Activated CD4-positive, alpha-beta T cell treated with anti-CD3 and anti-CD28 coated beads, Interleukin-2, amount 50 U/mL, for 24 hours (primary cell): ENCODE measurements at places on chromosomes 5 and 9.

GRCh38 chr9:128911529-128912035, 9.2 kb upstream of the PHYHD1 start:
- DNase-seq: no peak

DNA sequence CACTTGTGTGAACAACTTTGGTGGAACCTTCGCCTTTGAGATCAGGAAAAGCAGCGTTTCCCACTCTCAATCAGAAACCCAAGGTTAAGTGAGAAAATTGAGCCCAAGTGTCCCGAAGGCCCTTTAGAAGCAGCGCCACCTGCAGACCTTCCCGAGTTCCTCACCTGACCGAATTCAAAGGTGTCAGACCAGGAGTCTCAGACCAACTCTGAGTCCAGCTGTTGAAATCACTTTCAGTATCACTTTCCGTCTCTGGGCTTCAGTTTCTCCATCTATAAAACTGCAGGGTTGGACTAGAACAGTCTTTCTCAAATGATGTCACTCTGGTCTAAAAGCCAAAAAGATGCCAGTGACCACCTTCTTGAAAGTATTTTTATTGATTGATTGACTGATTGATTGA, 31.7 kb upstream of the GRHPR start:
- DNase-seq: peak; percentile 8

DNA sequence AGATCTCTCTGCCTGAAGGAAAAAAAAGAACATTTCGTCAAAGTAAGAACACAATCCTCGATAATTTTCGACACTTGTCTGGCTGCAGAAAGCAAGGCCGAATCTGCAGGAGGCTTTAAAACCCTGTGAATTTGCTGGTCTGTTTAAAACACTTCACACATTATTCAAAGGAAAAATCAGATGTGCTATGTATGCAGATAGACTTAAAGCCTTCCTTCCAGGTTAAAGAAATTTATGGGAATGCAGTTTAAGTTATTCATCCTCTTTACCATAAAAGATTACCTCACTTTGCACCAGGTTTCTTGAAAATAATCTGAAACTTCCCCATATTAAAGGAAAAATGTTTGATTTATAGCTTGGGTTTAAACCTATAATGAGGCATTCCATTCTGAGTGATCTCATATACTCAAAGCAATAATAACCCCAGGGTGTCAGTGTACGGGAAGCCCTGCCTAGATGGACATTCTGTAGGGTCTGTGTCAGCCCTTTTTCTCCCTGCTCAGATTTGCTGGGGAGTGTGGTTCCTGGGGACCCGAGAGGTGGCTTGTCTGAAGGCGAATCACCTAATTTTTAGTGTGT, 323.5 kb upstream of the SLC24A2 start:
- DNase-seq: no peak

DNA sequence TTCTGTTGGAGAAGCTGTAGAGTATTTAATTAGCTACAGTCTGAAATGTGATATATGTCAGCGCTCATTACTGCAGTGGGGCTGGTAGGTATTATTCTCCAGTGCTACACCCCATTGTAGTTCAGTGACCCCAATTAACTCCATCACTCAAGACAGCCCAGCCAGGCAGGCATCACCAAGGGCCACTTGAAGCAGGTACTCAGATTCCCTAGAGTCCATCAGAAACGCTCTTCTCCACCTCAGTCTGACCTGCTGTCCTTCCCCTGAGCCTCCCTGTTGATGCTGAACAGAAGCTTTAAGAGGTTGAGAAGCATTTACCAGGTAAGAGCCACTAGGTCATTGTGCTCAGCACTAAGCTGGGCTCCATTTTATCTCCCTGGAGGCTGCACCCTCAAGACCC, 71.8 kb downstream of the GALNT10 start:
- no peak for DNase-seq

DNA sequence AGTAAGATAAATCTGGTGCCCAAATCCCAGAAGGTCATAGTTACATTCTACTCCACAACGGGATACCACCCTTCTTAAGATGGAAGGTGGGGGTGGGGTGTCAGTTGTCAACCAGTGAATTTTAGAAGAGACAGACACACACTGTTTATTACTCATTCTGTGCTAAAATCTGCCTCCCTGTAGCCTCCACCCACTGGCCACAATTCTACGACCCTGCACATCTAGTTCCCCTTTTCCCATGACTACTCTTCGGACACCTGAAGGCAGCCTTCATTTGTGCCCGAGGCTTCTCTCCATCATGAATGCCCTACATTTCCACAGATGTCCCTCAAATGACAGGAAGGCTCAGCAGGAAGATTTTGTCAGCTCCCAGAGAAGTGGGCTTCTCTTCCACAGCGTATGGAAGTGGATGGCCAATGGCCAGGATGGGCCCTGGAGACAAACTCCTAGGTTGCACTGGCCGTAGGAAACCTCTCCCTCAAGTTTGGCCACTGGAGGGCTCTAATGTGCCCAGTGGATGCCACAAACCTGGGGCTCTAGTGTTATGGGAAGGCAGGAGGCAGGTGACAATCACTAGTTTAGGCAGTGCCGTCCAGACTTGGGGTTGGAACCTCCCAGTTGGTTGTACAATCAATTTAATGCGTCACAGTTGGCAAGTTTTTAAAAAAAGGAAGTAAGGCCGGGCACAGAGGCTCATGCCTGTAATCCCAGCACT, 46.6 kb downstream of the PTPN3 start:
- no peak for DNase-seq

DNA sequence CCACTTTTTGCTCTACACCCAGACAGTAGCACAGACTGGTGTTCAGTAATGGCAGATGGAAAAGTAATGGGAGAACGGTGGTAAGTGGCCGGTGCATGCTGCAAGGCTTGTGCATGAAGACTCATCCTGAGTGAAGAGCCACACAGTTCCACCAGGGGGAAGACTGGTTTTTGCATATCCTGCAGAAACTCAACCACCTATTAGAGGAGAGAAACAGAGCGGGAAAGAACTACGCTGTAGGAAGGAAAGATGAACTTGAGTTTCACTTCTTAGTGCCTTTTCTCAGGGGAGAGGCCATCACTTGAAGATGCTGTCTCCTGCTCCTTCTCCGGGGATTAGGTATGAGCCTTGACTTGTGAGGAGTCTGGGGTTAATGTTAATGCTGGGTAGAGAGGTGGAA, 9.4 kb upstream of the PRSS3 start:
- DNase-seq: no peak

- no peak for DNase-seq
These were observed 64.4 kb upstream of the ANGPTL2 start for GRCh38 chr9:127186806-127187205.

DNA sequence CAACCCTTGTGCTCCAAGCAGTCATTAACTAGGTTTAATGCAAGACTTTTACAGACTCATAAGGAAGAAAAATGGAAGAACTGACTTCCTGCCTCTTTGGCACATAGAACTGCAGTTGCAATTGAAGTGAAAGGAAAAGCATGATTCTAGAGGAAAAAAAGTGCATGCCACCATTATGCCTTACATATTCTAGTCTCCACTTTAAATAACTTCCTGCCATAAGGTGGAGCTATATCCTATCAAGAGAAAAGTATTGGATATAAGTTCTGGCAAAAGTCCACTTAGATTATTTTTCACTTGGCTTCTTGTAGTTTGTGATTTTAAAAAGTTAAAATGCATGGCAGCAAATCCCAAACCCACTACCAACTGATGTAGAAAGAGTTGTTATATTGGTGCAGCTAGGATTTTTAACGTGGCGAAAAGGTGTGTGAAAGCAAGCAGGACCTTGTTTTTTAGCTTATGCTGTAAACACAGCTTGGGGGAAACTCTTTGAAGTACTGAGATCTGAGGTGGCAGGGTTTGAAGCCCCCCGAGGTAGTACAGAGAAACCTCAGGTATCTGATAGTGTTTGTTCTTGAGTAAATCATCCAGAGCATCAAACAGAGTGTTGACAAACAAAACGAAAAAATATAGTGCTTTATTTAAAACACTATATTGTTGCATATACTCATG, 117.9 kb downstream of the ANXA1 start:
- DNase-seq: no peak

- no peak for DNase-seq
These were observed 316.8 kb downstream of the CETN3 start for GRCh38 chr5:90092734-90093133.

- no peak for DNase-seq
These were observed 370.9 kb upstream of the PRR16 start for GRCh38 chr5:120093178-120093577.

- DNase-seq: no peak
These were observed 114.4 kb upstream of the DMRTA1 start for GRCh38 chr9:22332202-22332601.

DNA sequence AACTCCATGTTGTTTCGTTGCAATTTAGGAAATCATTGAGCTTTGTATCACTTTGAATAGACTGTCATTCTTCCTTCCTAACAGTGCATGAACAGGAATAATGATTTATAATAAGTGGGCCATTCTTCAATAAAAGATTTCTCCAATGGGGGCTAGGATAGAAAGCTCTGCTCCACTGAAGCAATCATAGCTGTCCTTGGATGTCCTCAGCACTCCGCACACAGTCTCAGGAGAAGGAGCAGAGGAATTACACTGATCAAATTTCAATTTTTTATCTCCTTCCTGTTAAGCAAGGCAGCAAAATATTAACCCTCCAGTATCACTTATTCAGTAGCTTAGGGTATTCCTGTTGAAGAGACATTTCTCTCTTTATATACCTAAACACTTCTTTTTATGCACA, 532.7 kb upstream of the ST8SIA4 start:
- no peak for DNase-seq

- no peak for DNase-seq
These were observed 168.8 kb downstream of the GABBR2 start for GRCh38 chr9:98539954-98540353.

GRCh38 chr5:68894673-68895072, 199.1 kb upstream of the SLC30A5 start:
- no peak for DNase-seq

DNA sequence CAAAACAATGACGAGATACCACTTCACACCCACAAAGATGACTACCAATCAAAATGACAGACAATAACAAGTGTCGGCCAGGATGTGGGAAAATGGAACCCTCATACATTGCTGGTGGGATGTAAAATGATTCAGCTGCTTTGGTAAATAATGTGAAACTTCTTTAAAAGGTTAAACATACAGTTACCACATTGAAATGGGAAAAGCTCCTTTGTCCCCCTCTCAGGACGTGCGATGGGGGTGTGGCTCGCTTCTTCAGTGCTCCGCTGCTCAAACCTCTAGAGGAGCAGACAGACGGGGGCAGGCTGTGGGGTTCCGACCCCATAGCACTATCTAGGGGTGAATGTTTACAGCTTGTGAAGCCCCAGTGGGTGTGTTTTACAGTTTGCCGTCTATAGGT, 8.0 kb upstream of the PLPP6 start:
- no peak for DNase-seq

GRCh38 chr5:83363111-83363885, 108.2 kb upstream of the VCAN start:
- DNase-seq: no peak

GRCh38 chr5:173196133-173196952, 38.7 kb downstream of the NKX2-5 start:
- no peak for DNase-seq

DNA sequence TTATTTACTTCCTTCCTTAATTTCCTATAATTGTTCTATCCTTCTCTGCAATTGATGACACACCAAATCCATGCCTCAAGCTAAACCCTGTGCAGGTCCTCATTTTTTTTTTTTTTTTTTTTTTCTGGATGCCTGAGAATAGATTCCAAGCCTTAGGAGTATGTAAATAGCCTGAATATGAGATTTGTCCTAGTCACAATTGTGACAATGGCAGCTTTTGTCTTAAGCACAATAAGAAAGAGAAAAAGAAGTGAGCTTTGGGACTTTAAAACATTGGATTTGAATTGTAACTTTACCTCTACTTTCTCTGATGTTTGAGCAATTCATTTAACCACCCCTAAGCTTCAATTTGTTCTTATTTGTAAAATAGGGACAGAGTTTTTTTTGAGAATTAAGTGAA, 280.5 kb downstream of the TUSC1 start:
- no peak for DNase-seq

- no peak for DNase-seq
These were observed 102.6 kb downstream of the PDE4D start for GRCh38 chr5:59790776-59791475.

DNA sequence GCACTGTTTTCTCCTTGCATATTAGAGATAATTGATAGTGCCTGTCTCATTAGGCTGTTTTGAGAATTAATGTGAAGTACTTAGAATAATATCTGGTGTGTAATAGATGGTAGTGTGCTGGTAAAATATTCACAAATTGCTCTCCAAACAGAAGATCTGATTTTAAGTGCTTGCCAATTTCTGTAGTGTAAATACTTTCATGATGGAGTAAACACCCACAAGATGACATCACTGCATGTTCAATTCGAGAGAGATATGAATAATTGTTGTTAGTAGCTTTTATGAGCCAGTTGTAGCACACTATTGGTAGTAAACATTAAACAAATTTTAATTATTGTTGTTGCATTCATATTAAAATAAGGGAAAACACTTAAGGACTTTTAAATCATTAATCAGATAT, 392.3 kb upstream of the RIOK2 start:
- no peak for DNase-seq

DNA sequence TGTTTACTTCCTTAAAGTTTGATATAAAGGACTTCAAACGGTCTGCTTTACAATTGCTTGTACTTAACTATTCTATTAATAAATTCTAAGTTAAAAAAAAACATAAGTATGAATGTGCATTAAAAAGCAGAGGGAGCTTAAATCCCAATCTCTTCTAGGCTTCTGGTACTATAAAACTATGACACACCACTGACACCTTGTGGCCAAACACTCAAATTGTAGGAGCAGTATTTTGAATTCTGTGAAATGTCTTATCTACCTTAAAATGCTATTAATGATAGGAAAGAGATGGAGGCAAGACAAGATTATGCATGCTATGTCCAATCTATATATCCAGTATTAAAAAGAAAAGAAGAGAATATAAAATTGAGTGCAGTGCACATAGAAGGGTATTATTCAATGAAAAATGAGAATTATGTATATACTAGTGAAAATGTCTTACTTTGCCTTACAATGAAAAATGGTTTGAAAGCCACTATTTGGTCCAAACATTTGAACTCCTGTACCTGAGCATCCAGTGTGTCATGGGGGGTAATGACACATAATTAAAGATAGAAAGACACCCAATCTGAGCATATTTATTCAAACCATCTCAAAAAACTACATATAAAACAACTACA, 87.6 kb downstream of the ERP44 start:
- DNase-seq: no peak

GRCh38 chr9:128928624-128929023, 7.8 kb downstream of the PHYHD1 start:
- no peak for DNase-seq

GRCh38 chr9:120983259-120983837, 56.8 kb upstream of the TRAF1 start:
- no peak for DNase-seq

GRCh38 chr5:54518146-54518817, 723 bp downstream of the SNX18 start:
- peak; percentile 21 for DNase-seq

- DNase-seq: no peak
These were observed 127.5 kb downstream of the FRMD3 start for GRCh38 chr9:83410701-83411100.

- DNase-seq: no peak
These were observed 32.1 kb downstream of the KCTD16 start for GRCh38 chr5:144202726-144203125.

- no peak for DNase-seq
These were observed 56.1 kb upstream of the TUT7 start for GRCh38 chr9:86410281-86410680.

- DNase-seq: no peak
These were observed 141.6 kb upstream of the IL12B start for GRCh38 chr5:159471904-159472303.

GRCh38 chr5:86526811-86527348, 90.9 kb upstream of the COX7C start:
- DNase-seq: no peak
